ENCODE measurements at places on chromosomes 3 and 15. TPM values are rescaled to one million over a fixed set of nuclear protein-coding genes. Genes with fewer than 3 reads are reported as not detected.

CELSR3 gene
- 0.81 TPM for total RNA-seq

DNA sequence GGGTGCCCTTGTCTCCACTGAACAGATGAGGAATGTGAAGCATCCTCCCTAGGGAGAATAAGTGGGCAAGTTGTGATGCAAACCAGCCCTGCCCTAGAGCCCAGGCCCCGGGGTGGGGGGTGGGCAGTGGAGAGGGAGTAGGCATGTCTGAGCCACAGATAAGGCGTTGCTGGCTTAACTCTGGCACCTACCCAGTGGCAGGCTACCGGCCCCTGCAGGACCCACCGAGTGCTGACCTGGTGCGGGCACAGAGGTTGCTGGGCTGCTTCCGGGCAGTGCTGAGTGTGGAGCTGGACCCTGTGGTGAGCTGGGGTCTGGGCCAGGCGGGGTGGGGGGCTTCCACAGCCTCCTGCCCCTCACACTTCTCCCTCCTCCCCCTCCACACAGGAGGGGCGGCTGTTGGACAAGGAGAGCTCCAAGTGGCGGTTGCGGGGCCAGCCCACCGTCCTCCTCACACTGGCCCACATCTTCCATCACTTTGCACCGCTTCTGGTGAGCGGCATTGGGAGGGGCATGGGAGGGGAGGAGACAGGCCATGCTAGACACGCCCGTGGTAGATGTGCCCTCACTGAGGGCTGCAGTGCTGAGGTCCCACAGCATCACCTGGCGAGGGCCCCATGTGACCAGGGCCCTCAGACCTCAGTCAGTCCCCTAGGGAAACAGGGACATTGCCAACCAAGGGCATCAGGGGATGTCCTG, 10.1 kb downstream of the RNF123 start:
- no peak for DNase-seq

- DNase-seq = no peak
Observed at GRCh38 chr3:186079925-186080324, 29.0 kb downstream of the ETV5 start.

- DNase-seq = no peak
Observed at GRCh38 chr15:74962671-74963070, 6.1 kb upstream of the RPP25 start.

- no peak for DNase-seq
Observed at GRCh38 chr3:178202194-178202593, 334.0 kb upstream of the KCNMB2 start.

XCR1 gene
- total RNA-seq = not detected

DNA sequence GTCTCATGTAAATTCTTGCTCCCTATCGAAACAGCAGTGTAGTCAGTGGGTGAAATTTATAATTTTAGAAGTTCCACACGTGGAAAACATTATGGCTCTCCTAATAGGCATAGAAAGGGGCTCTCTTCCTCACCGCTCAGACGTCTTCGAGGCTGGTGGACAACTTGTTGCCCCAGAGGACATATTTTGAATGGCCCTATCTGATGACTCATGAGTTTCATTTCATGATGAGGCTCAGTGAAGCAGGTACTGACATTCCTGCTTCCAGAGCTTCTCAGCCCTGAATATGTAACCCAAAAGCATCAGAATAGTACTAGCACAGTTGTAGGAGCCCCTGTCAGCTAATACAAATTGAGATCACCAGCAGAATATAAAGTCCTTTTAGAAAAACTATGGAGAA, 117.9 kb downstream of the HERC1 start:
- DNase-seq = no peak

DNA sequence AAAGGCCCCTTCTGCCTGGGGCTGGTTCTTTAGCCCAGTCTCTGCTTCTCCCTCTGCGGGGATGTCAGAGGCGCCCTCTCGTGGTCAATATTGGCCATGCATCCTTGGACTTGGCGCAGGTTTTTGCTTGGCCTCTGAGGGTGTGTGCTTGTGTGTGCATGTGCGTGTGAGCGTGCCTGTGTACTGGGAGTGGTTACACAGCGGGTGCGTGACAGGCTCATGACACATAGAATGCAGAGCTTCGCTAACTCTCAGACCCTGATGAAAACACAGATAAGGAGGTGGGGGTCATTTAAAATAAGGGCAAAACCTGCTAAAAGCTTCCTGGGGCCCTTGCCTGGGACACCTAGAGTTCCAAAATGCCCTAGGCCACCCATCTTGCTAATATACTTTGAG, 160.9 kb downstream of the SMAD6 start:
- peak; percentile 96 for DNase-seq

DNA sequence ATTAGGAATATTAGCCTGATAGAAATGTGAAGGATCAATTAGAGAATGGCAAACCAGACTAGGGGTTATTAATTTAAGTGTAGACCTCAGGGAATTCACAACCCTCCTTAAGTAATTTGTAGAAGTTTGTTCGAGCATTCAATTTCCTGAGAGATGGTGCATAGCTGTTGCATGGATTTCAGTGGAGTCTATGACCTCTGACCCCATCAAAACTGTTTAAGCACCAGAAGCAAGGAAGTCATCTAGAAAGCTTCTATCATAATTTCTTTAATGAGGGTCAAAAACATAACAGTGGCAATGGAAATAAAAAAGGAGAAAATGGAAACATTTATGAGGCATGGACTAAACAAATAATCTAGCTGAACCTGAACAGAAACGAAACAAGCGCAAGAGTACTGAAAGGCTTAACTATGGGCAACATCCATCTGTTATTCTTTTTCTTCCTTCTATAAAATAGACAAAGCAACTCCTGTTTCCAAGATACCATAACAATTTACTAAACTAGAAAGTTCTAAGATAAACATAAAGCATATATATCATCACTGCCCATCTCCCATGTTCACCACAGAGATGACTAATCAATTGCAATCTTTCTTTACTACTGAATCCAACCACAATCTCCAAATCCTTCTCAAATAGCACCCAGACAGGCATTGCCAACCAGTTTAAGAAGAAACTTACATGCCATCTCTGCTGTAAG, 151.4 kb downstream of the THRB start:
- no peak for DNase-seq

CDC25A gene
- total RNA-seq = 0.90 TPM

- DNase-seq = peak; percentile 22
Observed at GRCh38 chr3:27220166-27220565, 149.0 kb downstream of the NEK10 start.

GRCh38 chr15:56207092-56207491, 36.6 kb downstream of the RFX7 start:
- DNase-seq = no peak
